ENCODE measurements at places on chromosomes 3 and 15.

- DNase-seq = no peak
Observed at GRCh38 chr3:186454881-186455703, 89.1 kb downstream of the CRYGS start.

DNA sequence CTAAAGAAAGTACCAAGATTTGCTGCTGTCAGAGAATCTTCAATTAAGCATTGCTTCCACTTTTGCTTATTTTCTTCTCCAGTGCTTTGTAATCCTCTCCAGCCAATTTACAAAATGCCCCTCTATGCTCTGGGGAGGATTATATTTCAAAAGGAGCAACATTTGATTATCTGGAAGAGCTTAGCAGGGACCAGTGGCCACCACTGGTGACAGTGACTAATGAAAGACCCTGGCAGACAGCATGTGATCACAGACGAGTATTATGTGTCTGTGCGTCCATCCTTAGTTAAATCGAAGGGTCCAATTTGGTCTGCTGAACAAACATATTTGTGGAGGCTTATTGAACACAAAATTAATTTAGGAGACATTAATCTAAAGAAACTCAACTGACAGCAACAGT lies 152.6 kb downstream of the ZNF621 start:
- DNase-seq = no peak

GRCh38 chr3:9846231-9846630 lies 2.4 kb upstream of the RPUSD3 start:
- no peak for DNase-seq

- DNase-seq = peak; percentile 36
Observed at GRCh38 chr3:105579439-105579838, 212.7 kb downstream of the ALCAM start.

- DNase-seq = no peak
Observed at GRCh38 chr15:93837450-93837849, 393.9 kb upstream of the MCTP2 start.

DNA sequence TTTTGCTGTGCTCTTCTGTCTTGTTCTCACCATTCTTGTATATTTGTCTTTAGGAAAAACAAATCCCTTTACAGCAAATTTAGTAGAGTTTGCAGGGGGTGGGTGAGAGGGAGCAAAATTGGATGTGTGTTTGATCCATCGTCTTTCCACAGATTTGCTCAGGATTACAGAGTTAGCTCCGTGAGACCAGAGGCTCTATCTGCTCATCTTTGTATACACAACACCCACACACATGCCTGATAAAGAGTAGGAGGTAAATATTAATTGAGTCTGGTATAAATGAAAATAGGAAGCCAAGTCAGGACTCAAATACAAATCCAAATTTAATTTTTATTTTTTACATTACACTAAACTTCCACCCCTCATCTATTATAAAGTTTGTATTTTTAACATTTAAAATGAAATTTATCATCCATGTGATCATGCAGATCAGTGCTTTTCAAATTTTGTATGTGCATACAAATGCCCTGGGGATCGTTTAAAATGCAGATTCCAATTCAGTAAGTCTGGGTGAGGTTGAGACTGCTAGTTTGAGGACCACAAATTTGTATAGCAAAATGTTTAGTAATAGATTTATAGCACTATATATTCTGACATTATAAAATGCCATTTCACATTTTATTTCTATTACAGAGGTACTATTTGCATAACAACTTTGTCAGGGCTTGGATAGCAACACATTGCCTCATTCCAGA lies 326.7 kb downstream of the LSAMP start:
- DNase-seq = no peak

Measured in fibroblast of skin of right biceps (primary cell).